A549 treated with DMSO at 1 μM for 4 hours (cell line): ENCODE measurements at places on chromosomes 7 and 10. TPM values are rescaled to one million over a fixed set of nuclear protein-coding genes. Genes with fewer than 3 reads are reported as not detected.

The CYP2W1 gene
- total RNA-seq, result 0.03 to 0.11 TPM in 2 of 5 replicates, not detected in the others

The ELN gene
- total RNA-seq, result 0.06 to 0.14 TPM (median 0.10 TPM) in 5 replicates

The NRP1 gene
- total RNA-seq, result 82.5 to 109 TPM (median 106 TPM) in 5 replicates

The ATOH7 gene
- total RNA-seq, result 0.19 to 0.44 TPM (median 0.26 TPM) in 5 replicates

The ANKRD2 gene
- 2.9 to 5.1 TPM (median 4.3 TPM) in 5 replicates for total RNA-seq

The CYP26A1 gene
- total RNA-seq, result 2.5 to 3.8 TPM (median 3.0 TPM) in 5 replicates

The RADIL gene
- 1.3 to 2.4 TPM (median 1.6 TPM) in 5 replicates for total RNA-seq

The GCK gene
- not detected in 5 replicates for total RNA-seq

The ARHGEF35 gene
- total RNA-seq, result 0.23 to 0.44 TPM (median 0.38 TPM) in 5 replicates

The MSS51 gene
- 0.36 to 0.74 TPM (median 0.44 TPM) in 5 replicates for total RNA-seq

The FAM13C gene
- total RNA-seq, result 0.12 to 0.28 TPM (median 0.14 TPM) in 3 of 5 replicates, not detected in the others

The AZGP1 gene
- 0.23 TPM in 1 of 5 replicates, not detected in the others for total RNA-seq

The PTPRE gene
- total RNA-seq, result 2.1 to 4.0 TPM (median 3.7 TPM) in 5 replicates

The OR13A1 gene
- not detected in 5 replicates for total RNA-seq

The LIPJ gene
- not detected in 5 replicates for total RNA-seq

The CYP3A4 gene
- total RNA-seq, result not detected in 5 replicates

The UTF1 gene
- total RNA-seq, result 0.07 TPM in 1 of 5 replicates, not detected in the others

The TLL2 gene
- 0.08 to 0.14 TPM (median 0.10 TPM) in 5 replicates for total RNA-seq

The CNPY1 gene
- total RNA-seq, result not detected in 5 replicates

The ST7 gene
- 26.5 to 29.9 TPM (median 27.2 TPM) in 5 replicates for total RNA-seq

The HELLS gene
- total RNA-seq, result 29.4 to 38.5 TPM (median 32.7 TPM) in 5 replicates

The ZNF425 gene
- 1.0 to 1.3 TPM (median 1.2 TPM) in 5 replicates for total RNA-seq

The NME8 gene
- total RNA-seq, result not detected in 5 replicates

The EPDR1 gene
- total RNA-seq, result 68.8 to 82.7 TPM (median 79.8 TPM) in 5 replicates

The CDK1 gene
- total RNA-seq, result 86.1 to 108 TPM (median 88.6 TPM) in 5 replicates

The KIAA1217 gene
- 3.0 to 3.8 TPM (median 3.4 TPM) in 5 replicates for total RNA-seq

The ANKRD1 gene
- 3.8 to 10.5 TPM (median 7.1 TPM) in 5 replicates for total RNA-seq

The SLC39A12 gene
- total RNA-seq, result not detected in 5 replicates
